Activated CD4-positive, alpha-beta T cell treated with anti-CD3 and anti-CD28 coated beads for 4 hours (primary cell): ENCODE measurements at places on chromosomes 6 and 20.

GRCh38 chr6:132261354-132261753 lies 139.9 kb downstream of the MOXD1 start:
- no peak for DNase-seq

DNA sequence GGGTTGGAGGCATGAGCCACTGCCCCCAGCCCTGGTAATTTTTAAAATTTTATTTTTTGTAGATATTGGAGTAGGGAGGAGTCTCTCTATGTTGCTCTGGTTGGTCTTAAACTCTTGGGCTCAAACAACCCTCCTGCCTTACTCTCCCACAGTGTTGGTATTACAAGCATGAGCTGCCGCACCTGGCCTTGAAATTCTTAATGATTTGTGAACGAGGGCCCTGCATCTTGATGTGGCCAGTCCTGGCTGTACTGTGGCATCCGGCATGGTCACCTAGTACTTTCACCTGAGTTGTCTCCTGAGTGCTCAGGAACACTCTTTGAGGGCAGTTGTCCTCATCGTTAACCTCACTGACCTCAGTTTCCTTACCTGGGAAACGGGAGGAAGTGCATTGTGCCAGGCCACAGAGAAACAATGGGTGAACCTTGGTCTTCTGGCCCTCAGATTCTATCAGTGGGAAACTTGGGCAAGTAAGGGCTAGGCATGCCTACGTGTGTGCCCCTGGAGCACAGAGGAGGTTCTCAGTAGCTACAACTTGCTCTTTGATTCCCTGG lies 19.5 kb downstream of the CEBPB start:
- no peak for DNase-seq

DNA sequence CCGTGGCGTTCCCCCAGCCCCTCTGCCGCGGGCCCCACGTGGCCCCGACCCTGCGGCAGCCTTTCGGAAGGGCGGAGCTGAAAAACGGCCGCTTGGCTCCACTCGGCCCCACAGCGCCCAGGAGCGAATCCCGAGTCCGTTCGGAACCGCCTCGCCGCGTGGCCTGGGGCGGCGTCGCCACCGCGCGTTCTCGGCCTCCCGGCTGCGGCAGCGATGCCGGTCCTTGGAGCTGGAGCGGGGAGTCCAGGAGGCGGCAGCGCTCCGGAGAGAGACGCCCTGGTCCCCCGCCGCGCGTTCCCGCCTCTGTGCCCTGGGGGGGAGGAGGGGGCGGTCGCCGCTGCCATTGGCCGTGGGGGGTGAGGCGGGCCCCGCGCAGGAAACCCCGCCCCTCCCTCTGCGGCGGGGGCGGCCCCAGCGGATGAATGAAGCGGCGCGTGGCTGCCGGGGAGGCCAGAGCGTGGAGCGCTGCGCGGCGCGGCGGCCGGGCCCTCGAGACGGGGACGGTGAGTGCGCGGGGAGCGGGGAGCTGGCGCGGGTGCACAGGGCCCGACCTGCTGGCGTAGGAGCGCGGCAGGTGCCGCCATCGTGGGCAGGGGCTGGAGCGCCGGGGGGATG lies at the start of gene SLCO4A1:
Gene SLCO4A1, plus strand, starts transcription at position 453 of the 615 bp plus-strand sequence. CDS start 13,952 bp downstream, outside the sequence.
- DNase-seq = peak; percentile 87

DNA sequence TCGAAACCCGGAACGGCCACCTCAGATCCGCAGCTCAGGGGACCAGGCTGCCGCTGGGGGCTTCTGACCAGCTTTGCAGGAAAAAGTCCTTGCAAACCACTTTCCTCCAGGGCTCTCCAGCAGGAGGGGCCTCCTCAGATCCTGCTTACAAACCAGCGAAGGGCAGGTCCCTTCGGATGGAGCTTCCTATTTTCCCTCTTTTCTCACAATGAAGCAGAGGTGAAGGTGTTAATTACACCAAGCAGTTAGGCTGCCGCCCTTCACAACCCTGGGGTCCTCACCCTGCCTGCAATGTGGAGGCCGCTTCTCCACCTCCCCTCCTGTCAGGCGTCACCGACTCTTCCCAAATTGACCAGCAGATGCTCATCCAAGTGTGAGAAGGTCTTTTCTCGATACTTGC lies 5.7 kb downstream of the ARHGAP40 start:
- DNase-seq = no peak

GRCh38 chr20:63139837-63140236 lies 76.1 kb downstream of the YTHDF1 start:
- DNase-seq = no peak

- no peak for DNase-seq
Measured at GRCh38 chr6:135328136-135328535, 147.0 kb downstream of the MYB start.

DNA sequence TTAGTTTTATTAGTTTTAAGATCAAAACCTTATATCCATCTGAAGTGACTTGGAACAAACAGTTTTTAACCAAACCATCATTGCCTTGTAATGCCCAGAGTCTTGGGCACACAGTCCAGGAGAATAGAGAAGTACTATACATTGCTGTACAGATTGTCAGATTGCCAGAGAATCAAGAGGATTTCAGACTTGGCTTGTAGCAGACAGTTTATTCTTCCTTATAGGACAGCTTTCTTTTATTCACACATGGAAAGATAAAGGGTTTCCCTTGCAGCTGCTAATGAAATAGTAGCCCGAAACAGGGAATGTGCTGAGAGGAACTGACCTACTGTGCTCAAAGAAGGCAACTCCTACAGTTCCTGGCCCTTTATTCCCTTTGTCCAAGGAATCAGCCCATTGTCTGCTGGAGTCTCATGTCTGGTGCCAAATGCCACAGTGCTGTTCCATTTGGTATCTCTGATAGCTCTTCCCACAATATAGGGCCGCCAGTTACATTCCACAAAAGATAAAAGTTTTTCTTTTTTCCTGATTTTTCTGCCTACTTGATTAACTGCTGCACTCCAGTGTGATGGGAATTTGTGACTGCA lies 30.6 kb downstream of the DCBLD1 start:
- no peak for DNase-seq

GRCh38 chr20:58019027-58019849 lies 209.2 kb downstream of the ANKRD60 start:
- no peak for DNase-seq

- DNase-seq = no peak
Measured at GRCh38 chr6:85923013-85923430, 280.3 kb upstream of the SYNCRIP start.

GRCh38 chr6:129257196-129257595 lies 374.3 kb downstream of the LAMA2 start:
- DNase-seq = no peak

DNA sequence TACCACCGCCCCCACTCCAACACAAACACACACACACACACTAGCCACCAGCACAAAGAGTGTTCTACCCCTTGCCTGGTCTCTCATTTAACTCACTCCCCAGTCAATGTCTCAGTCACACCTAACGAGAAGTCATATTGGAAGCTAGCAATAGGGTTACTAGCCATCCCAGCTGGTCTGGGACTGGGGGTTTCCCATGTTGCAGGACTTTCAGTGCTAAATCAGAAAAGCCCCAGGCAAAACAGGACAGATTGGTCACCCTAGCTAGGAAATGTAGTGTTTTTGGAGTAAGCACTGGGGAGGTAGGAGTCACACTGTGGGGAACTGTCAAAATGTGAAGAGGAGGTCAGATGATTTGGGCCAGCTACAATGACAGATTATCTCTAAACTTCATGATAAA lies 158.1 kb downstream of the UNC5CL start:
- no peak for DNase-seq

DNA sequence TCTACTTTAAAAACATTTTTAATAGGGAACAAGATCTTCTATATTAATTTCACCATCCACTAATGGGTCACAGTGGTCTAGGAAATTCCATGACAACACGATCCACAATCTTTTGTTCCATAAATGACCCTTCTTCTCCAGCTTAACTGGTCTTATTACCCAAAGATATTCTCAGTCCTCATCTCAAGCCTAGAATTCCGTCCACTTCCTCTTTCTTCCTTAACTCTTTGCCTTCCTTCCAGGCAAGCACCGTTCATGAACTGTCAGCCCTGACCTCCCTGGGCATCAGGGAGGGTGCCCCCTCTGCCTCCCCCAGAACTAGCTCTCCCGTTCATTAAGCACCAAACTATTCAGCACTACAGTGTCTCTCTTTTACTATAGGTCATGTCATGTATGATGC lies 8.0 kb downstream of the SAYSD1 start:
- DNase-seq = no peak
